ENCODE measurements at places on chromosomes 5 and 9. TPM values are rescaled to one million over a fixed set of nuclear protein-coding genes. Genes with fewer than 3 reads are reported as not detected.

GRCh38 chr9:136722093-136722968 lies 10.0 kb downstream of the DIPK1B start:
- no peak overlapping the region for H3K27ac ChIP-seq
- H3K36me3 ChIP-seq, result peaks cover 9% of the 10 kb centered on the region
- peaks cover 38% of the 10 kb centered on the region for H3K4me1 ChIP-seq
- H3K4me3 ChIP-seq, result no peak overlapping the region
- DNase-seq, result no peak

Gene HTR4
- total RNA-seq, result not detected

Gene LRRC19
- not detected for total RNA-seq

DNA sequence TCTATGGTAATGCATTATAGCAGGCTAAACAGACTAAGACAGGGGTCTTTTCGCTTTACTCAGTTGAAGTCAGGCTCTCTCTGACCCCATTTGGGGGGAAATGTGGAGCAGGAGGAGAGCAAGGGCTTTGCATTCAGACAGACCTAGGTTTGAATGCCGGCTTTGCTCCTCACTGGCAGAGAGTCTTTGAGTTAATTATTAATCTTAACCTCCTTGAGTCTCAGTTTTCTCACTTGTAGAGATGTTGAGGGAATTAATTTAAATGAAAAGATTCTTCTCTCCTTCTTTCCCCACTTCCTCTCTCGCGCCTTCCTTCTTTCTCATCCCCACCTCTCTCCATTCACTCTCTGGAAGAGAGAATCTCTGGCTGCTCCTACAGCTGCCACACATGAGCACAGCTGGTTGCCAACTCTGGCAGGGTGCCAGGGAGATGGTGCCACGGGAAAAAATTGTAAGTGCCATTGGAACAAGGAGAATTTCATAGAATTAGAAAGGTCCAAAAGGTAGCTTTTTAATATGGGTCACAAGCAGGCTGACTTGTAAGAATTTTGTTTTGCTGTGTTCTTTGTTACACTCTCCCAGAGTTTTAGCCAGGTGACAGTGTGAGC lies 25.2 kb upstream of the GLRA1 start:
- H3K4me1 ChIP-seq, result no peaks in the 10 kb centered on the region
- H3K27ac ChIP-seq, result no peak overlapping the region
- peaks cover 2% of the 10 kb centered on the region for H3K27me3 ChIP-seq
- H3K4me3 ChIP-seq, result no peak overlapping the region

- H3K27me3 ChIP-seq, result no peaks in the 10 kb centered on the region
- no peak for DNase-seq
- H3K4me3 ChIP-seq, result no peak overlapping the region
- no peaks in the 10 kb centered on the region for H3K36me3 ChIP-seq
Observed at GRCh38 chr5:152058267-152058666, 133.6 kb upstream of the GLRA1 start.

Gene OLFM1
- total RNA-seq, result 0.39 TPM

- H3K27me3 ChIP-seq, result no peaks in the 10 kb centered on the region
- no peaks in the 10 kb centered on the region for H3K4me1 ChIP-seq
- no peak overlapping the region for H3K27ac ChIP-seq
- no peak overlapping the region for H3K4me3 ChIP-seq
- DNase-seq, result no peak
Observed at GRCh38 chr5:107531308-107531707, 139.4 kb downstream of the EFNA5 start.

DNA sequence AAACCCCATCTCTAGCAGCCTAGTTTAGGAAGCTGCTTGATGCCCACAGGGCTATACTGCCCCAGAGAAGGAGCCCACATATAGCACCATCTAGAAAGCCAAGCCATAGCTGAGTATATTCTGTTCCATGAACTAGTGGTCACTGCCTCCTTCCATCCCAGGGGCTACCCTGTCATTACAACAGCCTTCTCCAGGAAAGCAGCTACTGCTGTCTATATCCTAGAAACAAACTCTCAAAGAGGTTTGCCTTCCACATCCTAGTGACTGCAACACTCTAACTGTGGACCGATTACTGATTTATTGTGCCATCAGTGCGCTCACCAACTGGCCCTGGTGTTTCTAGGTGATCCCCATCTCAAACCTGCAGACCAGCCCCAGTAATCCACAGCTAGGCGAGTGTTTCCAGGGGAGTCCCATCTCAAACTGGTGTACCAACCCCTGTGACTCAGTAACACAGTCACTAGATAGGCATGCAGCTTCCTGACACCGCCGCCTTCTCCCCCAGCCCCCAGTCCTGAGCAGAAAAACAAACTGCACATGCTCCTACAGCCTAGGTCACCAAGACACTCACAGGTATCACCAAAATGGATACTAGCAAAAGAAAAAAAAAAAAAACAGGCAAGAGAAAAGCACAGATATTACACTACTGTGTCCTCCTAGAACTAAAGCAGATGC lies 14.8 kb downstream of the SPTLC1 start:
- no peaks in the 10 kb centered on the region for H3K27me3 ChIP-seq
- peaks cover 13% of the 10 kb centered on the region for H3K4me1 ChIP-seq
- H3K36me3 ChIP-seq, result no peaks in the 10 kb centered on the region
- no peak overlapping the region for H3K4me3 ChIP-seq
- peak; percentile 62 for DNase-seq

GRCh38 chr5:91114658-91115057 lies 268.5 kb downstream of the ARRDC3 start:
- H3K36me3 ChIP-seq, result no peaks in the 10 kb centered on the region
- H3K27ac ChIP-seq, result no peak overlapping the region
- H3K27me3 ChIP-seq, result no peaks in the 10 kb centered on the region
- DNase-seq, result no peak
- no peak overlapping the region for H3K4me3 ChIP-seq
- no peaks in the 10 kb centered on the region for H3K4me1 ChIP-seq

DNA sequence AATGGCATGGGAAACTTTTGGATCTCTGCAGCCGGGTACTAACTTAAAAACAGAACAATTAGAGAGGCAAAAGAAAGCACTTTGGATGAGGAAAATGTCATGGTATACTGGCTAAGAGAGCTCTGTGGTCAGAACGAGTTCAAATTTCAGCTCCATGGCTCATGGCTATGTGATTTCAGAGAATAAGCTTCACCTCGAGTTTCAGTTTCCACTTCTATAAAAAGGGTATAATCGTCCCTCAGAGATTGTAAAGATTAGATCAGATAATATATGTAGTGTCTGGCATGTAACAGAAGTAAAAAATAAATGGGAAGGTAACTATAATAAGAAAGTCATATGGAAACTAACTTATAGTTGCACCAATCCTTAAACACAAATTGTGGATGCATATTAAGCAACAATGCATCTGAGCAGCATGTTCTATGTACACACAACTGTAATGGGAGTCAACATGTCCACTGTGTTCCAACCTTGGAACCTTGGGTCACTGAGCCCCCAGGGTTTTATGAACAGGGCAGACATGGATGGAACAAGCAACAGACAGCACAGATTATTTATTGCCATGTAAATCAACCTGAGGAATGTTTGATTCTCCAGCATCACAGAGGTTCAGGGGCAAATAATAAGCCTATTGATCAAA lies 145.4 kb downstream of the MAPKAP1 start:
- no peaks in the 10 kb centered on the region for H3K36me3 ChIP-seq
- no peak for DNase-seq
- no peak overlapping the region for H3K4me3 ChIP-seq
- H3K4me1 ChIP-seq, result no peaks in the 10 kb centered on the region

Gene ADAMTS6
- total RNA-seq, result 0.64 TPM
